ENCODE measurements at places on chromosomes 4 and X.

GRCh38 chrX:149682031-149682430, 29.8 kb upstream of the MAGEA11 start:
- DNase-seq = no peak

- DNase-seq = no peak
Measured at GRCh38 chr4:41524425-41524824, 13.5 kb upstream of the LIMCH1 start.

GRCh38 chrX:129825746-129826505, 17.8 kb downstream of the ZDHHC9 start:
- DNase-seq = no peak

DNA sequence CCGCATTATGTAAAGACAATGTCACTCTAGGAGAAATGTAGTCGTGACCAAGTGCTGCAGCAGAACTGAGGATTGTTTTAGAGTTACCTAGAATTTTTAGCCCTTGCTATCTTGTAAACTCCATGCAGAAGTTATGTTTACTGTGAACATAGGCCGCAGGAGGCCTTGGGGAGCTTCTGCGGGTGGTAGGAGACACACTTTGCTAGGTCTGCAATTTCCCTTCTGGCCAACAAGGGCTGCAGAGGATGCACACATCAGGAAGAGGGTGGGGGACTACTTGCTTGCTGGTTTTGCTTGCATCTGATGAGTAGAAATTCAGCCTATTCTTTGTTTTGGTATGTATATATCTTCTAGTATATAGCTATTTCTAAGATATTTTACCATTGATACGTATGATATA, 23.1 kb downstream of the BANK1 start:
- no peak for DNase-seq

DNA sequence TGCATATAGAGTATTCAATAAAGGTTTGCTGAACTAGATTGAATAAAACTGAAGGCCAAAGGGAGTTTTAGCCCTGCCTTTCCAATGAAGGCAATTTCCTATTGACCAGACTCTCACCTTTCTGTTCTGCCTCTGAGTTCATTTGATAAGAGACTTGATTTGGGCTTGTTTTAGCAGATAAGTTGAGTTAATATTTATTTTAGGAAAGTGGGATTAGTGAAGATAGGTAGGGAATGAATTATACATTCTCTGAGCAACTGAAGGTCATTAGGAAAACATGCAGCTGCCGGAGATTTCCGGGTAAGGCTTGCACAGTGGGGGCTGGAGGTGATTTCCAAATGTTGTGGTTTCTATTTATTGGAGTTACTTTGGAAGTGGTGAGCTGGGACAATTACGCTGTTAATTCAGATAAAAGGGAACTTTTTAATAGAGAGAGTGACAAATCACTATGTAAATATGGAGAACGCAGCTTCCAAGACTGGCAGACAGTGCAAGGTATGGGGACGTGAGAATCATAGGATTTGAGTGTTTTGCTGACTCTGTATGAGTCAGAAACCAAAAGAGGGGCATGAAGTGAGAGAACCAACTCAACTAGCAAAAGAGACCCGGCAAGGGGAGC, 553.6 kb upstream of the BOD1L1 start:
- DNase-seq = no peak

DNA sequence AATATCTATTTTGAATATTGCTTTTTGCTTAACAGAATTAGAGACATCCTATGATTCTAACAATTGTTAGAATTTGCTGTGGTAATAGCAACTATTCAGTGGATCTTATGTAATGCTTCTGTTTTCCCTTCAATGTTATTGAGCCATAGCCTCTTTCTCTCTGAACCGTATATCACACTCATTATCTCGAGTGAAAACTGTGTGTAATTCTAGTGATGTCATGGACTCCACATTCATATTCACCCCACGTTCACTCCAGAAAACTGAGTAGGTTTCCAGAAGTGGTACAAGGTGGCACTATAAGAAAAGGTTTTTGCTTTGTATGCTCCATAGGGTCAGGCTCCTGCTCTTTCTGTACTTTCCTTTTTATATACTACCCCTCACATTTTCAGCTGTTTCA, 534.3 kb upstream of the PABPC4L start:
- no peak for DNase-seq

- DNase-seq = no peak
Measured at GRCh38 chr4:10079256-10079655, 37.3 kb downstream of the WDR1 start.

DNA sequence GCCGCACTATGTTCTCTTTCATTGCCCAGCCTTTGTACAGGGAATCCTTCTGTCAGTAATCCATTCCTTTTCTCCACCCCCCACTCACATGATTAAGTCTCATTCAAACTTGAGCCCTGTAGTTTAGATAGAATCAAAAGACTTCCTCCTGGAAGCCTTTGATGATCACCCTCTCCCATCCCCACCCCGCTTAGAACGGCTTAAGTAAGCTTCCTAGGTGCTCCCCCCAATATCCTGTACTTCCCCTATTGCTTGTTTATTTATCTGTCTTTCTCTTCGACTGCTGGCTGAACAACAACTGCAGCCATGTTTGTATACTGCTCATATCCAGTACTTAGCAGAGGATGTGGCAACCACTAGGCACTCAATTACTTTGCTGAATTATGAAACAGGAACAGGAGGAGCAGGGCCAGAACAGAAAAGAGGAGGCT, 38.5 kb upstream of the GPC3 start:
- DNase-seq = no peak

GRCh38 chrX:79452881-79453280, 85.7 kb upstream of the ITM2A start:
- DNase-seq = no peak

- DNase-seq = peak; percentile 61
Measured at GRCh38 chrX:65677954-65678469, 10.6 kb downstream of the MSN start.

GRCh38 chr4:98784947-98785706, 126.7 kb upstream of the TSPAN5 start:
- DNase-seq = no peak

DNA sequence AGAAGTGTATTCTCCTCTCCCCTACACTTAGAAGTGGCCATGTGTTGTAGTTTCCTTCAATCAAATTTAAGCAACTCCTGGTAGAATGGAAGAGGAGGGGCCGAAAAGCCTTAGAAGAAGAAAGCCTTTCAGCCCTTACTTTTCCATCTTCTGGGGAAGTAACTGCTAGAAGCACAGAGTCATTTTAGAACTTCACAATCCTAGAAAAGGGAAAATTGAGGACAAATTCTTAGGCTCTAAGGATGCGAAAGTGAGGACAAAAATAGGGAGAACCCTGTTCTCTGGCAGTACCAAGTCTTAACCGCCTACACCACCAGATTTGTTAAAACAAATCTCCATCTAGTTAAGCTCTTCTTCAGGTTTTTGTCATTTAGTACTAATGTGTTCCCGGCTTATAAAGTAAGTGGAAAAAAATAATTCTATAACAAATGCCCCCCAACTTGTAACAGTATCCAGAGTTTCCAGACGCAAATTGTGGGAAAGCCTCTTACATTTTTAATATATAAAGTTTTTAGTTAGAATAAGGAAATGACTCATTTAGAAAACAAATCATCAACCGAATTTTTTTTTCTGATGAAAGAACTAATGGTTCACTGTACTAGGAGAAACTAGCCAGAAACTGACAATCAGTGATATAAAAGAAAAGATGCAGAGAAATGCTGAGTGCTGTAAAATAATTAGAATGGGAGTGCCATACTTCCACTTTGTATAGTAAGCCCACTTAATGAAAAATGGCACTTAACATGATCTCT, 76.0 kb downstream of the ARAP2 start:
- DNase-seq = no peak

Data from HFF-Myc (cell line).